Activated T-cell treated with anti-CD3 and anti-CD28 coated beads, Interleukin-2, amount 50 U/mL, for 48 hours (primary cell): ENCODE measurements at places on chromosomes 12 and 14.

DNA sequence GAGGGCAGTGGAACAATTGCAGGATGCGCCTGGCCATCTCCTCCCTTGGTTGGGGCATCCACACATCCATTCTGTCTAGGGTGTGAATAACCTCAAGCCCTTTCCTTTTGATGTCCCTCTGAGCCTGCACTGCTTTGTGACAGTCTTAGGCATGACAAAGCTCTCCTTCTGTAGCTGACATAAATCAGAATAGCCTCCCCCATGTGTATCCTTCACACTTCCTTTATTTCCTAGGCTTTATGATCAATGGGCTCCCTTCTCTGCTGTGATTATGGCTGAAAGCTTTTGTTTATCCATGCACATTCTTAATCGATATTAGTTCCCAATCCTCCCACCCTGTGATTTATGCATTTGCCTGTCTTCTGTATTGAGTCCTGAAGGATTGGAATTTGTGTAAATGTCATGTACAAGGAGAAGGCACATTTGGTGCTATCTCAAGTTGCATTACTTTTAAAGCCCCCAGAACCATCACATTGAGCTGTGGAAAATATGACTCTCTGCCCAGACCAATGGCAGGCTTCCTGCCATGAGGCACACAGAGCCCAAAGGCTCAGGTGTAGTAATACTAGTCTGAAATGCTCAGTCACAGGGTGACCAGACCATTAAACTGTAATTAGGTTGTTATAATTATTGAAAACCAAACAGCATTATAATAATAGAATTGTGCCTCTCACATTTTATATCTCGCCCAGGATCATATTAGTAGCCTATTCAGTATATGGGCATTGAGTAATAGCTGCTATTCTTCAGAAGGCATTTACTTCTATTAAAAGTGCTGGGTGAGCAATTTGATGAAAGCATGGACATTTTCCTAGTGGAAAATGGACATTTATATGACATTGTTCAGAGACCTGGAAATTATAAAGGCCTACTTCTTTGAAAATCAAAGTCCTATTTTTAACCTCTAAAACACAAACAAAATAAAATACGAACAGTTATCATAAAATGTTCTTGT is 14.0 kb downstream of the EMP1 start:
- DNase-seq = no peak

- no peak for DNase-seq
Measured at GRCh38 chr14:90381011-90381786, 15.6 kb upstream of the CALM1 start.

- DNase-seq = no peak
Measured at GRCh38 chr14:33332497-33332896, 393.8 kb downstream of the NPAS3 start.

DNA sequence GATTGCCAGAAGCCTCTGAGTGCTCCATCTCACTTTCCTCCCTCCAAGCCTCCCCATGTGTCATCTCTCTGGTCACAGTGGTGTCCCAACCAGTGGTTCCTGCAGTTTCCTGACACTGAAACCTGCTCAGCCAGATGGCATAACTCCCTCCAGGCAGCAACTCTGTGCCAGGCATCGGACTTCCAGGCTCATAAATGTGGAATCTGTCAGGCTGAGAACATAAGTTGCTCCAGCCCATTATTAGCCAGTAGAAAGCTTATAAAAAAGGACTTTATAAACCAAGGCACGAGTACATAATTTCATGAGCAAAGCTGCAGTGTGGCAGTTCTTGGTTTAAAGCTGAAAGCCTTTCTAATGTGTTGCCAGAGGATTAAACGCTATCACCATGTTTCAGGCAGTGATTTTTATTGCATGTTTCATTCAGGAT is 194.3 kb downstream of the DACT1 start:
- no peak for DNase-seq
